ENCODE measurements at places on chromosomes 1 and 21.

DNA sequence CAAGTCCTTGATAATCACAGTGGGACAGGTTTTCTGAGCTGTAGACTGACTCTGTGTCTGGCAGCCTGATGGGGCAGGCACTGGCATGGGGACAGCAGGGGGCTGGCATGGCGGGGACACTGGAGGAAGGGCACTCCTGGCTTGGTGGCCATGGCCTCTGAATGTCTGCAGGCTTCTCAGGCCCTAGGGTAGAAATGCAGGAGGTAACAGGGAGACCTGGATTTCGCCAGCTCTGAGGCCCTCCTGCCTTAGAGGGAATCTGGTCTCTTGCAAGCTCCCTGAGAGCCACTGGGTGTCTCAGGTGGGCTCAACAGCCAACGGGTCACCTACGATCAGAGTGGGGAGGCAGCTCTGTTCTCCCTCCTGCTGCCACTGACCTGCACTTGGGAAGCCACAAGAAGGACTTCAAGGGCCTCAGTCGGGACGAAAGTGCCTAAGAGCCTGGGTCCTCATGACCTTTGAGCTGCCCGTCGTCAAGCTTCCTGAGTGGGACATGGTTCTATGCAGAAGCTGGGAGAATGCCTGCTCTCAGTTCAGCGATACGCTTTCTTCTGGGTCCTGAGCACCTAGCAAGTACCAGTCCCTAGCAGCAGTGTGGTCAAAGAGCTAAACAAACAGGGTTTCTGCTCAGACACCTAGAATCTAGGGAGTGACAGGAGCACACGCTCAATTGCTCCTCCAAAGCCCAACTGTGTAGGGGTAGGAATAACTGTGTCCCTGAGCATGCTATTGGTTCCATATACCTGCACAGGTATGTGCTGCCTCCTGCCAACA lies 569.0 kb downstream of the PTPRU start:
- DNase-seq: no peak

- DNase-seq: no peak
These were observed at the start of gene KLF18 for GRCh38 chr1:44141531-44141930. Gene KLF18, minus strand, starts transcription at chr1:44141631. Its CDS starts 0 bp downstream, at chr1:44141631.

DNA sequence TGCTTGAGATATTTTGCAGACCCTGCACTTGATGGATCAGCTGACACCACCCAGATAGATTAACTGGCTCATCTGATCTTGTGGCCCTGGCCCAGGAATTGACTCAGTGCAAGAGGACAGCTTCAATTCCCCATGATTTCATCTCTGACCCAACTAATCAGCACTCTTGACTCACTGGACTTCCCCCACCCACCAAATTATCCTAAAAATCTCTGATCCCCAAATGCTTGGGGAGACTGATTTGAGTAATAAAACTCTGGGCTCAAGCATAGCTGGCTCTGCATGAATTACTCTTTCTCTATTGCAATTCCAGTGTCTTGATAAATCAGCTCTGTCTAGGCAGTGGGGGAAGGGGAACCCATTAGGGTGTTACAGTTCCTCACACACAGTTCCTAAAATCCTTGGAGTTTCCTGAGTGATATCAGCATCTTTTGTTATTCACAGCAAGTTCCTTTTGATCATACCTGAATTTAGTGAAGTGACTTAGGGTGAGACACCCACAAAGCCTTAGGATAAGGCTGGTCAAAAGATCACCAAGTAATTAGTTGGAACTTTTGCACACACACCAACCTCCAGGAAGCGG lies 104.2 kb downstream of the COP1 start:
- DNase-seq: no peak

DNA sequence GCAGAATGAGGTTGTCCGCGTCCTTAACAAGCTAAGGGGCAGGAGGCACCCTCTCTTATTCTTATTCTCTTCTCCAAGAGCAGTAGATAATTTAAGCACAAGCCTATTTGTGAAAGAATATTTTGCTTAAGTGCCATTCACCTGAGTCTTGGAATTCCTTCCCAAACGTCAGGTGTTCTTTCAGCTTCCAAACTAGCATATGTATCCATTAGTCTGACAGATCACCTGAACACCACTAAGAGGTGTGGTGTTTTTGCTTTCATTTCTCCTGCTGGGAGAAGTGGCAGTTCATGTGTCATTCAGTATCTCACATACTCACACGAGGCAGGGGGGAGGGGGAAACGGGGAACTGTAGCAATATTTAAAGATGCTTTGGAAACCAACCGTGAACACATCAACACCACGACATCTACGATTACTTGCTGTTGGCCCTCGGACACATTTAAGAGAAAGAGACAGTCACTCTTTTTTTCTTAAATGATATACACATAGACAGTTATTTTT lies 45.5 kb upstream of the RBM15 start:
- no peak for DNase-seq

All from NCI-H146 (cell line).